ENCODE measurements at places on chromosomes 1 and 21.

DNA sequence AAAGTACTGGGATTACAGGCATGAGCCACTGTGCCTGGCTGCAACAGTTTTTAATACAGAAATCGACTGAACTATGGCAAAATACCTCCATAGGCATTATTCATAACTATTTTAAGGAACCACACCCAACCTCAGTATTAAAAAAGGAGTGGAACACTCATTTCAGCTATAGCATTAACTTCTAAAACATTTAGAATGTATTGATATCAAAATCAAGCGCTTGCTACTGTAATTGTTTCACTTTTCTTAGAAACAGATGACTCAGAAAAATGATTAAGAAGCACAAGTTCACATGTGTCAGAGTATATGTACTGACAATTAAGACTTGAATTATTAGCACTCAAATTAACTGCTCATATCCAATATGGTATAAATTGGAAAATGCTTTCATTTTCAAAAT, 15.1 kb downstream of the AIDA start:
- DNase-seq, result no peak
- no peaks in the 10 kb centered on the region for H3K36me3 ChIP-seq
- H3K27ac ChIP-seq, result no peak overlapping the region

DNA sequence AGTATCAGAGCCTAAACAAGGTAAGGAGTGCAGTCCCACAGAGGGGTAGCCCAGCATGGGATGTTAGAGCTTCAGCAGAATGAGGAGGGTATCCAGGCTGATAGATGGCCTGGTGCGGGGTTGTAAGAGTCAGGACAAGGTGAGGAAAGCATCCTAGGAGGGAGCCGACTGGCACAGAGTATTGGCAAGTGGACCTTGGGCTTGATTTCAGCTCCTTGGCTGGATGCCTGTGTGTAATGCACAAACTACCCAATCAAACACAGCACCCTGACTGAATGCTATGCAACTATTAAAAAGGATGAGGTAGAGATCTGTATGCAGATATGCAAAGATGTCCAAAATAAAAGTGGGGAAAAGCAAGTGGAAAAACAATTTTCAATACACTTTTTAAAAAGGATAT, 18.0 kb downstream of the DENND2C start:
- no peak overlapping the region for H3K27ac ChIP-seq
- no peak overlapping the region for H3K4me3 ChIP-seq
- H3K4me1 ChIP-seq, result no peaks in the 10 kb centered on the region
- no peaks in the 10 kb centered on the region for H3K36me3 ChIP-seq
- no peaks in the 10 kb centered on the region for H3K27me3 ChIP-seq

DNA sequence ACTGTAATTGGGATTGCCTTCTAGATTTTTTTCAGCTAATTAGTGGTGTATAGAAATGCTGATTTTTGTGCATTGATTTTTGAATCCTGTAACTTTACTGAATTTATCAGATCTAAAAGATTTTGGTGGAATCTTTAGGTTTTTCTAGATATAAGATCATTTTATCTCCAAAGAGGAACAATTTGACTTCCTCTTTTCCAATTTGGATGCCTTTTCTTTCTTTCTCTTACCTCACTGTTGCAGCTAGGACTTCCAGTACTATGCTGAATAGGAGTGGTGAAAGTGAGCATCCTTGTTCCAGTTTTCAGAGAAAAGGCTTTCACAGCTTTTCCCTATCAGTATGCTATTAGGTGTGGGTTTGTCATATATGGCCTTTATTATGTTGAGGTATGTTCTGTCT, 53.6 kb downstream of the TESK2 start:
- no peak overlapping the region for H3K4me3 ChIP-seq
- H3K27ac ChIP-seq, result no peak overlapping the region
- H3K36me3 ChIP-seq, result no peaks in the 10 kb centered on the region
- H3K4me1 ChIP-seq, result no peaks in the 10 kb centered on the region

DNA sequence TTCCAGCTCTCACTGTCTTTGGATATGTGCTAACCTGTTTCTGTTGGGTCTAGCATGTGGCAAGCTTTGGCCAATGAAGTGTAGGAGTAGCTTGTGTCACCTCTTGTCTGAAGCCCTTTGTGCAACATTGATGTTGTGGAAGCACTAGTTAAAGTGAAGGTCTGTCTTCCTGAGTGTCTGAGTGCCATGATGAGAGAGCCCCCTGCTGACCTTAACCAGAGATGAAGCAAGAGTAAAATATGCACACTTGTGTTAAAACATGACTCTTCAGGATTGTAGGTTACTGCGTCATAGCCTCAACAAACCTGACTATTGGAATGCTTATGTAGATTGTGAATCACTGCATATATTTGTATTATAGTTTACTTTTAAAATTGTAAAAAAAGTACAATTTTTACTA, 103.7 kb downstream of the NCAM2 start:
- no peak overlapping the region for H3K4me3 ChIP-seq
- no peaks in the 10 kb centered on the region for H3K27me3 ChIP-seq
- no peaks in the 10 kb centered on the region for H3K4me1 ChIP-seq
- H3K36me3 ChIP-seq, result no peaks in the 10 kb centered on the region
- H3K27ac ChIP-seq, result no peak overlapping the region
